NCI-H510A treated with DMSO at 0.1 percent for 48 hours (cell line): ENCODE measurements at places on chromosomes 6 and 20.
A peak's percentile ranks its signal among the peaks of the same experiment; 100 is the strongest.

DNA sequence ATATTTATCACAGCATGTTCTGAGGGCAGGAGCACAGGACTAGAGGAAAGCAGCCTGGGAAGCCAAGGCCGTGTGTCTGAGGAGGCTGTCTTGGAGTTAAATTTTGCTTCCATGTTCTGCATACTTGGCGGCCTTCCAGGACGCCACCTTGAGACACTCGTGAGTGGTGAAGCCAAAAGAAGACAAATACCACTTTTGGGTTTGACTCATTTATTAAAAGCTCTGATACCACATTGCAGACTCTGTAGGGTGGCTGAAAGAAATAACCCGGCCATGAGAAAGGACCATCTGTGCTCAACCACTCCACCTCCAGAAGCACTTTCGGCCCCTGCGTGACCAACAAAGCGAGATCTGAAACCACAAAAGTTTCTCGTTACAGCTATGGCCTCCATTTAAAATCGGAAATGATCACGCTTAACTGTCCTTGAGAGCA, 120.0 kb downstream of the TMEM242 start:
- DNase-seq = peak; percentile 75

DNA sequence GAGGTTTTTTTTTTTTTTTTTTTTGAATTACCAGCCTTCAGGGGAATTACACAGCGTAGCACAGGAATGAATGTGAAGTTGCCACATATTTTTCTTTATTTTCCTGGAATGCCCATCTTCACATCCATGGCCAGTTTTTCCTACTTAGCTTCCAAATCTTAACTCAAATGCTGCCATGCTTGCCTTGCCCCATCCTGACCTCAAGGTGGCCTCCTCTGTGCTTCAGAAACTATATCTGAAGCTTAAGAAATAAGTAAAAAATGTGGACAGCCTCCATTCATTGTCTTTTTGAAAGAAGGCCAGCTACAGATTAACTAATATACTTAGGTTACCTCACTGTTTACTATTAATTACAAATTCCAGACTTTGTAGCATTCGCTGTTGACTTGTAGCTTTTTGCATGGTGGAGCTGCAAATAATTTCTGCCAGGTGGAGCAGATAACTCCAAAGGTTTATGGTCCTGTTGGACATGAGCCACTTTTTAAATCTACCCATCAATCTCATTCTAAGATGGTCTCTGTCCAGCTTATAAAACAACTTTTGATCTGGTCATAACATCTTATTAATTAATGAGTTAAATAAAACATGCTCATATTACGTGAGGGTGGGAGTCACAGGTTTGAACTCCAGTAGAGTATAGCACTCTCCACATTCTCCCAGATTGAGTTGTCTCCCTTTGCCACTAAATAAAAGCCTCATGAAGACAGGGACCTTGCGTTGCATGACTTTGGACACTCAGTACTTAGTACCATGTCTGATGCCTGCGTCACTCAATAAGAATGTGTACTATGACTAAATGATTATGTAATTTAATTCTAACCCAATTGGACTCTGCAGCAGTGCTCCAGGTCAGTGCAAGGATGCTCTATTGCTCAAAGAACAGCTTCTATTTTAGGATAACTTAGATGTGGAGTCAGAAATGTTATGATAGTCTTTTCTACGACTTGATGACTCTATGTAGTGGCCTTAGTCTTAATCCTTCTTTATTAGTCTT, 678.6 kb upstream of the CITED2 start:
- no peak for DNase-seq

- no peak for DNase-seq
Observed at GRCh38 chr6:52564856-52565255, 12.0 kb downstream of the TRAM2 start.

DNA sequence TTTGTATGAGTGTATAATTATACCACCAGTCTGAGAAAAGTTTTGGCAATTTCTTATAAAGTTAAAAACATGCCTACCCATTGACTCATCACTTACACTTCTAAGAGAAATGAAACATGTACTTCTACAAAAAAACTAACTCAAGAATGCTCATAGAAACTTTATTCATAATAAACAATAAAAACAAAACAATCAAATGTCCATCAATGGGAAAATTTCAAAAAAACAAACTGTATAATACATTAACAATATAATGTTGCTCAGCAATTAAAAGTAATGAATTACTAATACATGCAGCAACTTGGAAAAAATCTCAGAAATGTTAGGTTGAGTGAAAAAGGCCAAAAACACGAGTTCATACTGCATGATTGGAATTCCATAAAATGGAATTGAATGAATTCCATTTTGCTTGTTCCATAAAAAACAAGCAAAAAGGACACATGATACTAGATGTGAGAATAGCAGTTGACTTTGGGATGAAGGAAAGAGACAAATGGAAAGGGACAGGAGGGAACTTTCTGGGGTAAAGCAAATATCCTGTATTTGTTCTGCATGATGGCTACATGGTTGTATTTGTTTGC, 726.6 kb downstream of the RFPL4B start:
- peak; percentile 2 for DNase-seq

- DNase-seq = no peak
Observed at GRCh38 chr6:156982168-156982567, 205.0 kb downstream of the ARID1B start.
